ENCODE measurements at places on chromosomes 2 and 18.

- DNase-seq: no peak
Measured at GRCh38 chr2:100990166-100990565, 11.9 kb upstream of the RPL31 start.

- no peak for DNase-seq
Measured at GRCh38 chr18:74370115-74370514, 54.5 kb downstream of the C18orf63 start.

DNA sequence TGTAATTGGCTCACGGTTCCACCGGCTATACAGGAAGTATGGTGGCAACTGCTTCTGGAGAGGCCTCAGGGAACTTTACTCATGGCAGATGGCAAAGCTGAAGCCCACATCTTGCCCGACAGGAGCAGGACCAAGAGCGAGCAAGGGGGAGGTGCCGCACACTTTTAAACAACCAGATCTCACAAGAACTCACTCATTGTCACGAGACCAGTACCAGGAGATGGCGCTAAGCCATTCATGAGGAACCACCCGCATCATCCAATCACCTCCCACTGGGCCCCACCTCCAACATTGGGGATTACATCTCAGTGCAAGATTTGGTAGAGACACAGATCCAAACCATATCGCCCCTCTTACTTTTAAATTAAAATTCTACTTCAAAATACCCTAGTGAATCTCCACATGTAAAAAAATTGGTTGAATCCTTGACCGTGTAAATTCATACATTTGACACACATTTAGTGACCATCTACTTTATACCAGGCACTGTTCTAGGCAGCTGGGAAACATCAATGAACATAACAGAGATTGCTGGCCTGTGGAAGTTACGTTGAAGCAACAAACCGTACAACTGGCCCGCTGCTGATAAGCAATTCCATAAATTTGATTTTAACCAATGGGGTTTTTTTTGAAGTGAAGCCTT lies 87.6 kb downstream of the ALPK2 start:
- DNase-seq: no peak

DNA sequence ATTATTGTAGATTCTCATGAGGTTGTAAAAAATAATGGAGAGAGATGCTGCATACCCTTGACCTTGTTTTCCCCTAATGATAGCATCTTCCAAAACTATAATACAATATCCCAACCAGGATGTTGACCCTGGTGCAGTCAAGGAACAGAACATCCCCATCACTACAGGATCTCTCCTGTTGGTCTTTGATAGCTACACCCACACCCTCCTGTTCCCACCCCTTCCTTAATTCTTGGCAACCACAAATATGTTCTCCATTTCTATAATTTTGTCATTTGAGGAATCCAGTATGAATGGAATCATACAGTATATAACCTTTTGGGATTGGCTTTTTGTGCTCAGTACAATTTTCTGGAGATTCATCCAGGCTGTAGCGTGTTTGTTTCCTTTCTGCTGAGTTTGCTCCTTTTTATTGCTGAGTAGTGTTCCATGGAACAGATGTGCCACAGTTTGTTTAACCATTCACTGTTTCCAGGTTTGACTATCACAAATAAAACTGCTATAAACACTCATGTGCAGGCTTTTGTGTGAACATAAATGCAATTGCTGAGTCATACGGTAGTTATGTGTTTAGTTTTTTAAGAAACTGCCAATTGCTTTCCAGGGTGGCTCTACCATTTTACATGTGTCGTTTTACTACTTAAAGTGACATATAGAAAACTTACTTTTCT lies 22.2 kb downstream of the MCFD2 start:
- no peak for DNase-seq

GRCh38 chr2:157349949-157350515 lies 24.4 kb upstream of the ERMN start:
- no peak for DNase-seq

DNA sequence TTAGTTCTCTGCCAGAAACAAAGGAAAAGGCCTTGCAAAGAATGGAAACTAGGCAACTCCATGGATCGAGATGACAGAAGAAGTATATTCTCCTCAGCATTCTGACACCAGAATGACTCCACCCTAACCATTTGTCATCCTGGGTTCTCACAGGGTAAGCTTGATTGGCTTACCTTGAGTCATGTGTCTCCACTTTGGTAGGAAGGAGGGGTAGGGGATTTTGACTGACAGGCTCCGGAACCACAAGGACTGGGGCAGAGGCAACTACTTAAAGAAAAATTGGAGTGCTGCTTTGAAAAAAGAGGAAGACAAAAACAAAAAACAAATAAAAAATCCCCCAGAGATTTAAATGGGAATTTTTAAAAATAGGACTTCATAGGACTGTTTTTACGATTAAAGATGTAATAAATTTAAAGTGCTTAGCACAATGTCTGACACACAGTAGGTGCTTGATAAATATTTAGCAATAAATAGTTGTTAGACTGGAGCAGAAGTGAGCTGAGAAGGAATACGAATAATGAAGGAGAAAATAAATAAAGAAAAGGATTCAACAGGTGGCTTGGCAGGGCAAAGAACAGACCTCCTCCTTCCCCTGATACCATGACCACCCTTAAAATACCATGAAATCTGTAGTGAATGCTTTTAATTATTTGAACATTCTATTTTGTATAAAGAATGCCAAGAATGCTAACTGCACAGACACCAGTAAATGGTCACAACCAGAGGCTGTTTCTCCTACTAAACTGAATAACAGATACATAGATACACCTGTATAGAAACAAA lies 230.2 kb downstream of the CDCA7 start:
- DNase-seq: no peak

DNA sequence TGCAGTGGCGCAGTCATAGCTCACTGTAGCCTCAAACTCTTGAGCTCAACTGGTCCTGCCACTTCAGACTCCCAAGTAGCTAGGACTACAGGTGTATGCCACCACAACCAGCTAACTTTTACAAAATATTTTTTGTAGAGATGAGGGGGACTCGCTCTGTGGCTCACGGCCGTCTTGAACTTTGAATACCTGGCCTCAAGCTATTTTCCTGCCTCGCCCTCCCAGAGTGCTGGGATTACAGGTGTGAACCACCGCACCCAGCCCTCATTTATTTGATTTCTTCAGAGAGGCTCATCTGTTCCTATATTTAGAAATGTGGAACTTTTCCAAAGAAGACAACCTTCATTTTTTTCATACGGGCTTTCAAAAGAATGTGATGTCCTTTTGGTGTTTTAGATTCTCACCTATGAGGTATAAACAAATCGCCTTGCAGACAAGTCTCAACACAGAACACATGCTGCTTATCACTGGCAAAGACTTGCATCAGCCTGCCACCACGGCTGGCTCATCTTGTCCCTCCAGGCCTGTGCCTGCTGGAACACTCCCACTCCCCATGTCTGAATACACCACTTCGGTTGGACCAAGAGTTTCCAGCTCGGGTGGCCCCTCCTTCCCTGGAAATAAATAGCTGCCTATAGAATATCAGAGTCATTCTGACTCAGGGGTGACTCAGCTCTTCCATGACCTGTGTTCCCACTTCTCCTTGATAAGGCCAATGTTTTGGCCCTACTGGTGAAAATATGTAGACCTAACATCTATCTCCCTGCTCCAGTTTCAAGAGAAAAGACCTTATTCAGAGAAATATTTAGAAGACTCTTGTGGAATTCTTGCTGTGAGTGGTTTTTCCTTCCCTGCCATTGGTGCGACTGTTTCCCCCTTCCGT lies 202.6 kb downstream of the TGIF1 start:
- peak; percentile 29 for DNase-seq

DNA sequence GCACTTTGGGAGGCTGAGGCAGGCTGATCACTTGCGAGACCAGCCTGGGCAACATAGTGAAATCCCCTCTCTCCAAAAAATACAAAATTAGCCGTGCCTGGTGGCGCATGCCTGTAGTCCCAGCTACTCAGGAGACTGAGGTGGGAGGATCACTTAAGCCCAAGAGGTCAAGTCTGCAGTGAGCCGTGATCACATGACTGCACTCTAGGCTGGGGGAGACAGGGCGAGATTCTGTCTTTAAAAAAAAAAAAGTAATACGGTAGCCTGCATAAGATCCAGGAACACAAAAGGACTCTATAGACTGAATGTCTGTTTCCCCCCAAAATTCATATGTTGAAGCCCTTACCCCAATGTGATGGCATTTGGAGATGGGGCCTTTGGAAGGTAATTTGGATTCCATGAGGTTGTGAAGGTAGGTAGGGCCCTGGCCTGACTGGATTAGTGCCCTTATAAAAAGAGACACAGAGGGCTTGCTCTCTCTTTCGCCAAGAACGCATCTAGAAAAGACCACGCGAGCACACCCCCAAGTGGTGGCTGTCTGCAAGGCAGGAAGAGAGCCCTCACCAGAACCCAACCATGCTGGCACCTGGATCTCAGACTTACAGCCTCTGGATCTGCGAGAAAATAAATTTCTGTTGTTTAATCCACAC lies 17.0 kb downstream of the MBOAT2 start:
- DNase-seq: no peak

DNA sequence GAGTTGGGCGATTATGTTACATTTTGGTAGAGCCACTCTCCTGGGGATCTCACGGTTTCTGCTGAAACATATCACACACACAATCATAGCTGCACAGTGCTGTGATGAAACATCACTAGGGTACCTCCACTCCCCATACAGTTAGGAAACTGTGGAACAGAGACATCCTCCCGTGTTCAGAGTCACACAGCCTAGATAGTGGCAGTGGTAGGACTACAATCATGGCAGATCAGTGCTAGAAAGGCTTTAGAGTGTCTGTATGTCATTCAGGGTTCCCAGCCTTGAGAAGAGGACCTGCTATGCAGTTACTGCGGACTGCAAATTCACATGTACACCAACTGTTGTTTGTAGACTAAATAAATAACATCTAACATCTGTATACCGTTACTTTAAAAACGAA lies 210.3 kb upstream of the FOSL2 start:
- no peak for DNase-seq

DNA sequence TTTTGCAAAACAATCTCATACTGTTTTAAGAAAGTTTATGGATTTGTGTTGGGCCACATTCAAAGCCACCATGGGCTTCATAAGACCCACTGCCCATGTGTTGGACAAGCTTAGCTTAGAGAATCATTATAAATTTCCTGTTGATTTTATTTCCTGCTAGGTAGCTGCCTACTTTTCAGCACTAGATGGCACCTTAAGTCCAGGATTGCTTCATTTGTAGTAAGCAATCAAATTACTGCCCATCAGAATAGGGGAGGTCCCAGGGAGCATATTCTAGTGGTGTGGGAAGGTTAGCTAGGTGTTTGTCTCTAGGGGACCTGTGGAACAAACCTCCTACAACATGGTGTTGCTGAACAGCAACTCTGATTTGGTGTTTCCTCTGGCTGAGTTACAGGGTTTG lies 11.0 kb upstream of the DCDC2C start:
- no peak for DNase-seq

- DNase-seq: no peak
Measured at GRCh38 chr2:34373586-34374233, 774.6 kb upstream of the FAM98A start.

- no peak for DNase-seq
Measured at GRCh38 chr18:51724790-51725721, 527.6 kb upstream of the MEX3C start.

- no peak for DNase-seq
Measured at GRCh38 chr18:22489704-22490103, 72.0 kb upstream of the CTAGE1 start.

DNA sequence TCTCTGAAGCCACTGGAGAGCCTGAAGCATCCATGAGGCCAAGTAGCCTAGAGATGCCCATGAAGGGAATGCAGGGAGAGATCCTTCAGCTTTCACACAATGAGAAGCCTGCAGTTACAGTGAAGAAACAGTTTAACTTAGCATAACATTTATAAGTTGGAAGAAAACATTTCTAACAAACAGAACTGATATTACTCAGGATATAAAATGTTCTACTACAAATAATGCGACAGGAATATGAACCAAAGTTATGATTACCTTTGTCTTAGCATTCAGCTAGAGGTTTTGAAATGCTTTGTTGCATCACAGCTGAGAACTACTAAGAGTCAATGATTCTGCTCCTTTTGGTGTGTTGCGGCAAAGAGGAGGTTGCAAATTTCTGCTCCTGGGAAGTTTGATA lies 6.9 kb upstream of the KYNU start:
- no peak for DNase-seq

DNA sequence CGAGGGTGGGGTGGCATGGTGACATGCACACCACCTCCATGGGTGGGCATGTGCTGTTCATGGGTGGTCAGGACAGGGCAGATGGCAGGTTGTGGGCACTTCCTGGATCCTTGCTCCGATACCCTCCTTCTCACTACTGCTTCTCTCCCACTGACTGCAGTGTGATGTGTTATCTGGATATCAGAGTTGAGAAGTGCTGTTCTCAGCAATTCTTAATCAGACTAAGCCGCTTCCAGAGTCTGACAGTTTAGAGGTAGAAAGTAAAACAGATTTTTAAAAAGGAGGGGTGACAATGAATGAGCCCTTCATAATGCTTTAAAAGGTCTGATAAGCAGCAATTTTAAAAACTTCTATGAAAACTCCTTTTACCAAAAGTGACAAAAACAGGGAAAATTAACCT lies 33.9 kb downstream of the SIGLEC15 start:
- DNase-seq: no peak

DNA sequence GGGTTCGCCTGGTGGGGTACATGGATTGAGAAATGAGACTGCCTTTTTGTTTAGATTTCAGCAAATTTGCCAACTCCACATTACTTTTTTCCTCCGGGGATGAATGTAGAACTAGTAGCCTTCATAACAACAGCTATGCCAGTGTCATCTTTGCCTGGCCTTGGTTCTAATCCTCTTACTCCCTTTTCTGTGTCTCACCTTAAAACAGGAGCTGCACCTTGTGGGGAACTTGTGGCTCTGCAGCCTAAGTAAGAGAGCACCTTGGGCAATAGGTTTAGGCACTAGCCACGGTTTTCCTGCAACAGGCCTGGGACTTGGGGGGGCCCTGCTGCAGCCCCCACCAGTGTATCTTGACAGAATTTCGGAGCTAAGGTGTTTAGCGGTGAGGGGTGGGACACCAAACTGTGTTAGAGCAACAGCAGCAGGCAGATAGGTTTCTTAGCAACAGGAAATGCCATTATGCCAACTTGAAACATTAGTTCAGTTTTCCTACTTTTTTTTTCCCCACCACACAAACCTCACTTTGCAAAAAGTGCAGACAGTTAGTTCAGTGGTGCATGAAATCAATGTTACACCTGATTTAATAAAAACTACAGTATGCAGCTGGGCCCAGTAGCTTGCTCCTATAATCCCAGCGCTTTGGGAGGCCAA lies 173.7 kb downstream of the PRKCE start:
- no peak for DNase-seq

DNA sequence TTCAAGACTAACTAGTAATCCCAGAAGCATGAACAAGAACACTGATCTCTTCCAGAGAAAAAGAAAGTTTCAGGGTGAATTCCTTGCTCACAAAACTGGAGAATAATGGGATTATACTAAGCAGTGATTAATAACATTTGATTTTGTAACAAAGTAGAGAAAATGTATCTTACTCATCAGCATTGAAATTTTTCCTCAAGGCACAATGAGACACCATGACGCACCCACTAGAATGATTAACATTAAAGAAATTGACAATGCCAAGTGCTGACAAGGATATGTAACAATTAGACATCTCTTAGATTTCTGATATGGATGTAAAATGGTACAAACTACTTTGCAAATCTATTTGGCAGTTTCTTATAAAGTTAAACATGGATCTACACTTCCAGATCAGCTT lies 101.1 kb upstream of the EPHA4 start:
- DNase-seq: no peak

DNA sequence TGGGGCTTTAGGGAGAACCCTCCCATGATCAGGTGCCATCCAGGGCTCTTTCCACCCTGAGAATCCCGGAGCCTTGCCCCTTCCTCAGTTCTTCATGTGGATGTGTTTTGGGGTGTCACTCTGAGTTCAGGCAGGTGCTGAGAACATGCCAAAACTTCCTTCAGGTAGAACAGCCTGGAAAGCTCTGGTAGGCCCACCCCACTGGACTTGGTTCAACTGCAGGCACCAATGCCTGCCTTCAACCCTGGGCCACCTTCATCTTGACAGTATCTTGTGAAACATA lies 85.8 kb downstream of the EPAS1 start:
- DNase-seq: no peak

Measured in stimulated activated CD4-positive, alpha-beta T cell treated with anti-CD3 and anti-CD28 coated beads, Interleukin-12 subunit alpha, Interleukin-12 subunit beta, amount 100 ng/mL, for 24 hours (primary cell).